ENCODE measurements at places on chromosomes 2 and 18.

DNA sequence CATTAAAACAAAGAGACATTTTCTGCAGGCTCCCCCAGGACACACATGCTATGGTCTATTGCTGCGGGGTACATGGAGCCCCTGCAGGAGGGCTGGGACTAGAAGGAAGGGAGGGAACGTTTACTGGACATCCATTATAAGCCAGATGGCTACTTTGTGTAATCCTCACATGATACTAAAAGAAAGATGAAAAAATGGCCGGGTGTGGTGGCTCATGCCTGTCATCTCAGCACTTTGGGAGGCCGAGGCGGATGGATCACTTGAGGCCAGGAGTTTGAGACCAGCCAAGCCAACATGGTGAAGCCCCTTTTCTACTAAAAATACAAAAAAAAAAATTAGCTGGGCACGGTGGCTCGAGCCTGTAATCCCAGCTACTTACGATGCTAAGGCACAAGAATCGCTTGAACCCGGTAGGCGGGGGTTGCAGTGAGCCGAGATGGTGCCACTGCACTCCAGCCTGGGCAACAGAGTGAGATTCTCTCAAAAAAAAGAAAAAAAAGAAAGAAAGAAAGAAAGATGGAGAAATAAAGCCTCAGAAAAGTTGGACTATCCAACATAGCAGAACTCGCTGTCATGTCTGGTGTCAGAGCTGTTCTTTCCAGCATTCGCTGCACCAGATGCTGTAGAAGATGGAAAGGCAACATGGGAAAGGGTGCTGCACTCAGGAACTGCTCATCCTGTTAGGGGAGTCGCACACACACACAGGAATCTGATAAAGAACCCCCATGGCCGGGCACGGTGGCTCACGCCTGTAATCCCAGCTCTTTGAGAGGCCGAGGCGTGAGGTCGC, 7.8 kb upstream of the MYCN start:
- DNase-seq, result no peak

GRCh38 chr2:162123806-162124758, 28.0 kb downstream of the GCG start:
- no peak for DNase-seq

DNA sequence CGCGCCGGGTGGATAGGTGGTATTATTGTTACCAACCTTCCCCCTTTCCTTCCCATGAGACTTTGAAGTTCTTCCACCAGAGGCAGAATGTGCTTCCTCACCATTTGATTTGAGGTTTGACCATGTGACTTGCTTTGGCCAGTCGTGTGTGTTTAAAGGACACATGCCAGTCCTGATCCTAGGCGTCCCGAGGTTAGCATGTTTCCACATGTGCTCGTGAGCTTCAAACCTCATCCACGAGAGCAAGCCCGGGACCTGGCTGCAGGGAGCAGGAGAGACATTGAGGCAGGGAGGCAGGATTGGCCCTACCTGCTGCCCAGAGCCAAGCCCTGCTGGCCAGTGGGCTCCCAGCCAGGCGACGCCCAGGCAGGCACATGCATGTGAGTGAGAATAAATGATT, 27.4 kb upstream of the EDAR start:
- DNase-seq, result no peak

GRCh38 chr2:201208563-201209252, 25.8 kb downstream of the CASP10 start:
- no peak for DNase-seq

GRCh38 chr2:23436346-23437098, 51.5 kb downstream of the KLHL29 start:
- DNase-seq, result no peak

DNA sequence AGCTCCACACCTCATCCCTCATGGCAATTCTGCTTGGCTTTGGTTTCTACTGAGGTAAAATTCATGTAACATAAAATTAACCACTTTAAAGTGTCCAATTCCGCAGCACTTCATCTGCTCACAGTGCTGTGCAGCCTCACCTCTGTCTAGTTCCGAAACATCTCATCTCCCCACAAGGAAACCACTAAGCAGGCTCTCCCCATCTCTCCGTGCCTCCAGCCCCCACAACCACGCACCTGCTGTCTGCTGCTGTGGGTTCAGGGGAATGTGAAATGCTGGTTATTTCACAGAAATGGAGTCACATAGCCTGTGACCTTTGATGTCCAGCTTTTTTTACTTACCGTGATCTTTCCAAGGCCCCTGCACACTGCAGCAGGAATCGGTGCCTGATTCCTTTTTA, 7.7 kb upstream of the GPC1 start:
- DNase-seq, result no peak

- no peak for DNase-seq
Observed at GRCh38 chr2:20592106-20593071, 58.5 kb downstream of the HS1BP3 start.

- no peak for DNase-seq
Observed at GRCh38 chr2:230929381-230930148, 4.5 kb upstream of the GPR55 start.

GRCh38 chr2:196318517-196319377, 147.4 kb upstream of the STK17B start:
- DNase-seq, result no peak

- no peak for DNase-seq
Observed at GRCh38 chr2:104337869-104338268, 516.0 kb upstream of the POU3F3 start.

DNA sequence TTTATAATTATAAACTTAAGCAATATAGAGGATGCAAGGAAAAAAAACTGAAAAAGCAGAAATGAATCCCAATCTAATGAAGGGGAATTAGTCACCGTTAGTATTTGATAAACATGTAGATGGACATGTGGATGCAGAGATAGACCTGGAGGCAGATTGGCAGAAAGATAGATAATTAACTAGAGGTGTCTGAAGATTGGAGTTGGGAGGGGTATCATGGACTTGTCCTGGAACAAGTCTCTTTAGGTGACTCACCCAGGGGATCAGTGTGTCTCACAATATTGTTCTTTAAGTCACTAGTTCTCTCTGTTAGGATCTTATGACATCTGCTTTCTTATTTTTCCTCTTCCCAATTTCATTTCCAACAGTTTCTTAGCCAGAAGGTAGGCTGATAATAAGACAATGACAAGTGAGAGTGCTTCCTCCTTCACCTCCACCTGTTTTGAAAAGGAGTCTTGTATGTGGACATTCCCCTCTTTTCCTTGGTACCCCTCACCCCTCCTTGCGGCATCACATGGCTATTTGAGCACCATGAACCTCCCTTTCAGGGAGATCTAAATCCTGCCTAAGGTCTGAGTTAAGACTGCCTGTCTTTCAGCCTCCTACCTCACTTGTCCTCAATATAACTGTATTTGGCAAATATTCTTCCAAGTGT, 987.7 kb downstream of the TSN start:
- no peak for DNase-seq

DNA sequence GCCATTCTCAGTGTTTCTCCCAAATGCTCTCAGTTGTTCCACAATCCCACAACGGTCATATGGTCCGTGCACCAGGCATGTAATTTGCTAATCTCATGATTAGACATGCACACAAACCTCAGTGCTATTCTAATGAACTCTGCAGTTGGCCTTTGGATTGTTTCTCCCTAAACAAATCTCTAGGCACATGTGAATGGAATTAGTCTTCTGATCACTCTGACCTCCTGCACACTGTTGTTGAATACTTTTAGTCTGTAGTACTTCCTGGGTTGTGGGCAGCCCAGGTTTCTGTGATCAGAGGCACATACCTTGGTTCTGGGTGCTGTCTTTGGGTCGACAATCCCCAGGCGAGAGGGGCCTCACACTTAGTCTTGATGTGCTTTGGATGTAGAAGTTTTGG, 498.7 kb upstream of the SPRED2 start:
- no peak for DNase-seq

GRCh38 chr2:207482630-207483029, 47.1 kb upstream of the CREB1 start:
- DNase-seq, result no peak

- DNase-seq, result no peak
Observed at GRCh38 chr18:3183103-3183717, 36.6 kb downstream of the MYOM1 start.

GRCh38 chr2:156434461-156435291, 1.5 kb upstream of the GPD2 start:
- DNase-seq, result no peak

- no peak for DNase-seq
Observed at GRCh38 chr2:123086613-123087385, 938.3 kb upstream of the CNTNAP5 start.

DNA sequence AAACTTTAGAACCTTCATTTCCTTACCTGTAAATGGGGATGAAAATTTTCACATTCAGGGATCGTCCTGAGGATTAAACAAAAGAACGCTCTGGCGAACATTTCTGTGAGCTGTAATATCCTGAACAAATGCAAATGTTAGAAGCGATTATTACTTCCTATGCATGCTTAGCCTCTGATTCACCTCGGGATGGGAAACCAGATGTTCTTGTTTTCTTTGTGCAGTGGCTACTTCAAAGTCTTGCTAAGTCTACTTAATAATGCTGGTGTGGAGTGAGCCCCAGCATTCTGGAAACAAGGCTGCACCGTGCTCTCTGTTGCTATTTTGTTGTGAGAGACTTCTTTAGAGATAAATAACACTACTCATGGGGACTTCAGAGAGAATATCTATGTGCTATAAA, 119.1 kb upstream of the PELI1 start:
- DNase-seq, result no peak

GRCh38 chr18:76823587-76824011, 1.2 kb downstream of the ZNF236 start:
- DNase-seq, result no peak

- no peak for DNase-seq
Observed at GRCh38 chr2:28997237-28997846, 16.2 kb downstream of the TOGARAM2 start.

GRCh38 chr2:102826904-102827303, 65.1 kb downstream of the TMEM182 start:
- no peak for DNase-seq

DNA sequence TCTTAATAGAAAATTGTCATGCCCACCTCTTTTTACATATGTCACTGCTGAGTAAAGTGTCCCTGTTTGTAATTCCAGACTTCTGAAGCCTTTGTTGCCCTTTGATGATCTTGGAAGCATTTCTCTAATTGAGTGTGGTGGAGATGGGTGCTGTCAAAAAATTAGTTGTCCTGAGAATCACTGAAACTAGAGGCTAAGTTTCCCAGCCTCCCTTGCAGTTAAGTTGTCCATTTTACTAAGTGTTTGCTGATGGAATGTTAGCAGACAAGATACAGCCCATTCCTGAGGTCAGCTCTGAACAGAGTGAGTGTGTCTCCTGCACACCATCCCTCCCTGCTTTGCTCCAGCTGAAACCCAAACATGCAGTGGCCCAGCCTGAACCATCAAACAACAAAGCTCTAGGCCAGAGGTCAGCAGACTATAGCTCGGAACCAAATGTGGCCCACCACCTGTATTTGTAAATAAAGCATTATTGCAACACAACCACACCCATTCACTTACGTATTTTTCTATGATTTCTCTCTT, 28.1 kb upstream of the TMEM177 start:
- DNase-seq, result no peak

DNA sequence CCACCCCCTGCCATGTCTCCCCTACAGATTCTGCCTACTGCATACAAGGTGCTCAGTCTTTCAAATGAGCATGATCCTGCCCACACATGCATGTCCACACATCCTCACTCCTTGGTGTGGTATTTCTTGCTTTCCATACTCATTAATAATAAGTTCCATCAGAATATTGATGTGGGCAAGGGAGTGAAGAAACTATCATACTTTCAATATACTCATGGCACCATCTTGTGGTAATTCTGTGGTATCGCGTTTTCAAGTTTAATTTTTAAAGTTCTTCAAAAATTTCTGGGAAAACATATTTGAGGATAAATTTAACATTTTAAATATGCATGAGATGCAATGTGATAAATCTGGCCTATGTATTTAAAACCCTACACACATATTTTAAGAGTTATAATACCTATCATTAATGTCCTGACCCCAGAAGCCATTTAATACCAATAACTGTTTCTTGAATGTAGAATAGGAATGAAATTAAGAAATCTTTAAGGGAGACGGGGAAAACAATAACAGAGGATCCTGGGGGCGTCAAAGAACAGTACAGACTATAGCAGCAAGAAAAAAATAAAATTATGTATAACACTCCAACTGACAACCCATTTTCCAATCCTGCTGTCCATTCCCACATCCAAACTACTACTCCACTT, 110.1 kb downstream of the ZNF385B start:
- DNase-seq, result no peak

- no peak for DNase-seq
Observed at GRCh38 chr18:448116-448790, 52.2 kb downstream of the COLEC12 start.

DNA sequence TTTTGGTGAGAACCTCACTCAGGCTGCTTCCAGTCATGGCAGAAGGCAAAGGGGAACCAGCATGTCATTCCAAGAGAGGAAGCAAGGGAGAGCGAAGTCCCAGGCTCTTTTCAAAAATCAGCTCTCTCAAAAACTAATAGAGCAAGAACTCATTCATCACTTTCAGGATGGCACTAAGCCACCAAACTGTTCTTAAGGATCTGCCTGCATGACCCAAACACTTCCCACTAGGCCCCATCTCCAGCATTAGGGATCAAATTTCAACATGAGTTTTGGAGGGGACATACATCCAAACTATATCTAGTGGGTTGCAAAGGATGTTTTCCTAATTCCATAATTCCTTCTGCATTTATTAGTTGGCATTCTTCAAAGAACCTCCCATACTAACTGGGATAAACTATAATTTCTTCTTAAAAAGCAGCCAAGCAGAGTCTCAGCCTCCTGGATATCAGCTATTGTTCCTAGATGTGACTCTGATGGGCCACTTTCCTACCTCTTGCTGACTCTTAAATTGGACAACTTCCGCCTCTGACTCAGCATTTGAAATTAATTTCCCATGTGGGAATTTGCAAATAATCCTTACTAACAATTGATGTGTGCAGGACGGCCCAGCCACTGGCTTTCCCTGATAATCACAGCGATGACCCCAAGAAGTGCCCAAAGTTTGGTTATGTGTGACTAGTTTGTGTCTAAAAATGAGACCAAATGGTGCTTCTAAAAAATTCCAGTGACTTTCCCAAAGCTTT, 5.5 kb upstream of the REV1 start:
- DNase-seq, result no peak

DNA sequence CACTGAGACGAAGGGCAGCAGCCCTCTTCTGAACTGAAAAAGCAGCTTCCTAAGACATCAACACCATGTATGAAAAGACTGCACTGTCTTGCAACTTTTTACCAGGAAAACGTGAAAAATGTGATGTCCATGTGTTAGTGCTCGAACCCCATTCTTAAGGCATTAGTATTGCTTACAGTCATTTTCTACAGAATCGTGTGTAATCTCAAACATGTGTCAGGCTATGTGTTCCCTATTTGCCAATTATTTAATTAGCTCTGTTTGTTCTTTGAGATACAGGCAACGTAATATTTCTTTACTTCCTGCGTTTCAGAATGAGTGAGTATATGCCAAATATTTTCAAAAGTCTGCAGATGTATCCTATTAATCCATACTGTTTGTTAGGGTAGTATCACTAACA, 307.7 kb upstream of the CCDC68 start:
- no peak for DNase-seq

- no peak for DNase-seq
Observed at GRCh38 chr2:96787411-96787810, 26.7 kb downstream of the CNNM4 start.

GRCh38 chr2:207236156-207236935, 70.6 kb upstream of the KLF7 start:
- DNase-seq, result no peak

GRCh38 chr2:66324909-66325528, 109.9 kb upstream of the MEIS1 start:
- no peak for DNase-seq

- no peak for DNase-seq
Observed at GRCh38 chr2:164771897-164772296, 69.7 kb downstream of the COBLL1 start.

Data from stimulated activated CD4-positive, alpha-beta T cell treated with anti-CD3 and anti-CD28 coated beads, Interleukin-1b, Interleukin-23, amount 100 ng/mL, for 1 hour (primary cell).